T-helper 1 cell (primary cell): ENCODE measurements at places on chromosomes 6 and 20.

DNA sequence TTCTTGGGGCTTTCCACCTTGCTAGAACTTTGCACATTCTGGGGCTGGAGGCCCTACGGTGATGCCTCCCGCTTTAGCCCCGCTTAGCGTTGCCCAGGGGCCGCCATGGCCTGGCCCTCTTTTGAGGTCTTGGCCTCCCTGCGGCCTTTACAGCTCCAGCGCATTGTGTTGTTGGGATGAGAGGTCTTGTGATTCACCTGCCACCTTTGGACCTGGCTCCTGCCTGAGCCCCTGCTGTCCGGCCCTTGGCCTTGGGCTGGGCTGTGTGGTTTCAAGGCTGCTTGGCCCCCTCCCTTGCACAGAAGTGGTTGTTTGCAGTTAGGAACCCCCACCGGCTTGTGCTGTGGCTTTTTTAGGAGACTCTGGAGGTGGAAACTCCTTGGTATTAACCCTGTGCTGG lies 61.0 kb upstream of the CDH4 start:
- DNase-seq = no peak

GRCh38 chr6:34553750-34554149 lies 2.4 kb downstream of the SPDEF start:
- DNase-seq = no peak

GRCh38 chr6:95143408-95144180 lies 433.7 kb upstream of the MANEA start:
- DNase-seq = no peak

DNA sequence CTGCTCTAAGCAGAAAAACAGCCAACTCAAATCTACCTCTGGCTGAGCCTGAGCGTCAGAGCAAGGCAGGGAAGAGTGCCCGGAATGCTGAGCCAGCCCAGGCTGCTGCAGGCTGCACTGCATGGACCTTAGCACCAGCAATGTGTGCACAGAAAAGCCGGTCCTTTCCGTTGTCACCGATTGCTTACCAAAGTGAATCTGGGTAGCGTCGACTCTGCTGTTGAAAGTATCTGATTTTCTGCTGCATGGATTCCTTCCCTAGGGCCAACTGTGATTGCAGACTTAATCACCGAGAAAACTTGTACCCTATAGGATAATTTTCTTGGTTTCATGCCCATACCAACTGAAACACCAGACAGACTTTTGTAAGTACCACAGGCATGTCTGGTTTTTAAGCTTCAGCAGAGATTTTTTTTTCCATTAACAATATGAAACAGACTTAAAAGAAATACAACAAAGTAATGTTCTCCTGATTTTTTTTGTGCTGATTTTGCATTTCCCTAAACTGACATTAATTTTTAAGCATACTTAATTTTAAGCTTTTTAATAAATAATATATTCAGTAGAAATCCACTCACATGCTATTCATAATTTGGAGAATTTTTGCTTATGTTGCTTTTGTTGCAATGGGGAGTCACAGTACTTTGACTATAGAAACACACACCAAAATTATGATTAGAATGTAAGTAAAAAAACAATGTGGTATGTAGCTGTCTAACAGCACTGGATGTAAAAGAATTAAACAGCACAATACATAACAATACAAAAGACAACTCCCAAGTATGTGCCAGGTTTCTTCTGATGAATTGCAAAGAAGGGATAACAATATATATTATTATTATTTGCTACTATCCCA lies 218.0 kb downstream of the THBS2 start:
- no peak for DNase-seq

- DNase-seq = no peak
Measured at GRCh38 chr20:62741701-62742491, 33.3 kb downstream of the NTSR1 start.

DNA sequence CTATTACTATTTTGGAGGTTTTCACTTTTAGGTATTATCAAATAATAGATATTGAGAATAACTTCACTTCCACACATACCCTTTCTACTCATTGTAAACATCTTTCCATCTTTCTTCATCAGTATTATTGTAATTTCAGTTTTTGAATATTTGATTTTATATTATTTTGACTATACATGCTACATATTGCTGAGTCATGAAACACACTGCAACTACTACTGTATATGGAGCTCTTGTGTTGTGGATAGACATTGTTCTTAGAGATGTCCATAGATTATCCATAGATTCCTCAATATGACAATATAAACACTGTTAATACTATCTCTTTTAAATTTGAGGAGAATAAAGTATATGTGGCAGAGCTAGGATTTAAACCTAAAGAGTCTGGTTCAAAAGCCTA lies 819 bp upstream of the IMPG1 start:
- DNase-seq = no peak
